Sigmoid colon (tissue), 7 donors: ENCODE measurements at places on chromosomes 4 and X.
A peak's percentile ranks its signal among the peaks of the same experiment; 100 is the strongest.

- DNase-seq: no peak
These were observed 1722.9 kb upstream of the AGA start for GRCh38 chr4:179165000-179165738.

DNA sequence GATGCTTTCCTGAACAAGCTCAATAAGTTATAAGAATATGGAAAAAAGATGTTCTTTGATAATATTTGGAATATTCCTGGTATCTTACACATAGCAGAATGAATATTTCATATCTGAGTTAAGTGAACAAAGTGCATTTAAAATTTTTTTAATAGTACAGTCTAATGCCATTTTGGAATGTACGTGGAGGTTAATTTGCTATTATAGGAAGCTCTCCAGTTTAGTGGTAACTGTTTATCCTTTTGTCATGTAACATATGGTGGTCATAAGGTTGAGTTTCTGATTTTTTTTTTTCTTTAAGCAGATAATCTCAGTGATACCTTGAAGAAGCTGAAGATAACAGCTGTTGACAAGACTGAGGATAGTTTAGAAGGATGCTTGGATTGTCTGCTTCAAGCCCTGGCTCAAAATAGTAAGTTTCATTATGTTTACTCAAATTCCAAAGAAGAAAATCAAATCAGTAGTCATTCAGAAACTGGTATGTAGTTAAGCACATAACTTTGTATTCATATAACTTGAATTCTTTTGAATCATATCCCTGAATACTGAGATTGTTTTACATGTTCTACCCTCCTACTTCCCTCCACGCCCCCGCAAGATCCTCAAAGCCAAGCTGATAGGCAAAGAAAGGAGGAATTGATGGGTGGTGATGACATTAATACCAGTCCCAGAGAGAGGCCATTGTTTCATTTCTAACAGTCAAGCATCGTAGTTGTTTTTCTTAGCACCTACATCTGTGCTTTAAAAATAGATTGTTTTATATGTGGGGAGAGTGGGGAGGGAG, 32.1 kb downstream of the RAP1GDS1 start:
- DNase-seq: no peak

DNA sequence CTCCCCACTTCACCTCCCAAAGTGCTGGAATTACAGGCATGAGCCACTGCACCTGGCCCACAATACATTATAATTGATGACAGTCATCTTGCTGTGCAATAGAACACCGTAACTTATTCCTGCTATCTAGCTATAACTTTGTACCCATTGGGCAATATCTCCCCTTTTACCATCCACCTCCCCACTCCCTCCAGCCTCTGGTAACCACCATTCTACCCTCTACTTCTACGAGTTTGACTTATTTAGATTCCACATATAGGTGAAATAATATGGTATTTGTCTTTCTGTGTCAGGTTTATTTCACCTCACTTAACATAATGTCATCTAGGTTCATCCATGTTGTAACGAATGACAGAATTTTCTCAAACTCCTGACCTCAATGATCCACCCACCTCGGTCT, 8.2 kb upstream of the TEX11 start:
- DNase-seq: no peak

- peak; percentile 78 for DNase-seq
These were observed 743 bp downstream of the ANTXR2 start for GRCh38 chr4:80072228-80072743.

DNA sequence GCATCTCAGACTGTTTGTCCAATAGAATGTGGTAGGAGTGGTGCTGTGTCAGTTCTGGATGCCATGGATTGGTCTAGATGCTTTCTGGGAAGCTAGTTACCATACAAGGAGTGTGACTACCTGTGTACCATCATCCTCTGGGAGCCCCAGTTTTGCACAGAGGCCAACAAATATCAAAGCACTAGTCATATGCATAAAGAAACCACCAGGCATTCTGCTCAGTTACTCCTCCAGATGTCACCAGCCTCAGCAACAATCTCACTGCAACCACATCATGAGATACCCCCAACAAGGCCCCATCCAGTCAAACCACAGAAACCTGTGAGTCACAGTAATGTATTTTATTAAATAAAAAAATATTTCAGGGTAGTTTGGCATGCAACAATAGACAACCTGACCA, 435.8 kb upstream of the CPEB2 start:
- DNase-seq: no peak

- no peak for DNase-seq
These were observed 105.9 kb downstream of the DDX60 start for GRCh38 chr4:168212656-168213055.
